ENCODE measurements at places on chromosomes 1 and 21.
A peak's percentile ranks its signal among the peaks of the same experiment; 100 is the strongest.

DNA sequence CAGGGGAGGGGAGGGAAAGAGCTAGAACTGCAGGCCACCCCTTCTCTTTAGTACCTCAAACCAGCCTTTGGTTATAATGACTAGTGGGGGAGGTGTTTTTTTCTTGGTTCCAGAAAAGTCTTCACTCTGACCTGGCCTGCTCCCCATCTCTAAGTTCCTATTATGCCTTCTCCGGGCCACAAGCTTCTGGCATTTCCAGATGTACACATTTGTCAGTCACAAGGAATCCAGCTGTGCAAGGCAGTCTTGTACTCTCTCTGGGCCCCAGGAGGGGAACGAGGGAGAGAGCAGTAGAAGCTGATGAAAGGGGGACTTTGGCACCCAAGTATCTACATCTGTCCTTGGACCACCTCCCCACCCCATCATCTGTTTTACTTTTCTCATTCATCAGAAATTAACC is 2.7 kb upstream of the FALEC start:
- no peak for DNase-seq

- DNase-seq = no peak
Measured at GRCh38 chr1:77592906-77593305, 89.6 kb downstream of the ZZZ3 start.

DNA sequence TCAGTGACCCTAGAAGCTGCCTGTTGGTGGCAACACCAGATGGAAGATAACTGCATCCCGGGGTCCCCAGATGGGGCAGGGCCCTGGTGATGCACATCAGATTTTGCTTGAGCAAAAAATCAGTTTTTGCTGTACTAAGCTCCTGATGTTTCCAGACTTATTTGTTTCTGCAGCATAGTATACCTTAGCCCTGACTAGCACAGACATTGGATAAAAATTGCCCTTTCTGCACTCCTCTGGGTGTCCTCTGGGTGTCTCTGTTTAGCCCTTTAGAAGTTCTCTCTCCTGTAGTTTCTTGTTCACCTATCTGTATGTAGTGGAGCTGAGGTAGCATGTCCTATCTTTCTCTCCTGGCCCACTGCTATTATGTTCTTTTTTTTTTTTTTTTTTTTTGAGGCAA is 30.3 kb upstream of the PLA2G2C start:
- DNase-seq = no peak

DNA sequence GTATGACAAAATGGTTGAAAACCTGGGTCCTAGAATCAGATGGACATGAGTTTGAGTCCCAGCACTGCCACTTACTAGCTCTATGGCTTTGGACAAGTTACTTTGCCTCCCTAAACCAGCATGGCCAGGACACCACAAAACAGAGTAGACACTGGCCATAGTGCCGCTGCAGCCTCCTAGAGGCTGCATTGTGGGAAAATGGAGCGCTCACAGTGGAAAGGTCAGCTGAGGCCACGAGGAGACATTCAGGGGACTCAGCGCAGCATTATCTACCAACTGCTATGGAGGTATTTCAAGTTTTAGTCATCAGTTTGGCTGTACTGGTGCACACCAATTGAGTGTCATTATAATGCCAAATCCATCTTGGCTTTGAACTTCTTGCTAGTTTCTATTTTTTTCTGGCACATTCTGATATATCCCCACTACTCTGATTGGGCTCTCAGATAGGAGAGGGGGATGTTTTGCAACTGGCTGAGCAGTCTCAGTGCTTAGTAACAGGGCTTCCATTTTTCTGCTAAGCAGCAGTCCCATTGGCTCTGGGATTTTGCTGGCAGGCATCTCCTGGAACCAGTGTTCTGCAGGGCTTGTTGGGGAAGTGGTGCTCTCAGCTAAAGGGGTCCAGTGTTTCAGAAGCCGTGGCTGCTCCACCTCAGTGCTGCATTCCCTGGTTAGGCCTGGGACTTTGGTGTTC is 16.2 kb downstream of the NT5C1A start:
- DNase-seq = no peak

- DNase-seq = no peak
Measured at GRCh38 chr1:228364068-228364705, 42.4 kb downstream of the TRIM11 start.

GRCh38 chr21:26453267-26453666 is 119.8 kb downstream of the CYYR1 start:
- no peak for DNase-seq

GRCh38 chr1:28927648-28928313 is 13.4 kb downstream of the EPB41 start:
- DNase-seq = no peak

GRCh38 chr1:108639899-108640560 is 20.9 kb downstream of the HENMT1 start:
- no peak for DNase-seq

DNA sequence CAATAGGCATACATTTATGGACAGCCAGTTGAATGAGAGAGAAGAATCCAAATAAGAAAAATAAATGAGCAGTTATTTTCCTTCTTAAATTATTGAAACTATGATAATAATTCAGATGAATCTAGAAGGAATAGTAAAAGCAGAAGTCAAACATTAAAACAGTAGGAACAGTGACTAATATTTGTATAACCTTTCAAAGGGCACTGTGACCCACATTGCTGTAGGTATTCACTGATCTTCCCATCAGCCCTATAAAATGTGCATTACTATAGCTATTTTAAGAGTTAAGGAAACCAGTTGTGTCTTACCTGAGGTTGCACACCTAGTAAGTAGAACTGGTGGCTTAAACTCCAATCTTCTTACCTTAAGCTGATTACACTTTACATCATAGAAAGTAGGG is 102.8 kb upstream of the ARTN start:
- DNase-seq = no peak

DNA sequence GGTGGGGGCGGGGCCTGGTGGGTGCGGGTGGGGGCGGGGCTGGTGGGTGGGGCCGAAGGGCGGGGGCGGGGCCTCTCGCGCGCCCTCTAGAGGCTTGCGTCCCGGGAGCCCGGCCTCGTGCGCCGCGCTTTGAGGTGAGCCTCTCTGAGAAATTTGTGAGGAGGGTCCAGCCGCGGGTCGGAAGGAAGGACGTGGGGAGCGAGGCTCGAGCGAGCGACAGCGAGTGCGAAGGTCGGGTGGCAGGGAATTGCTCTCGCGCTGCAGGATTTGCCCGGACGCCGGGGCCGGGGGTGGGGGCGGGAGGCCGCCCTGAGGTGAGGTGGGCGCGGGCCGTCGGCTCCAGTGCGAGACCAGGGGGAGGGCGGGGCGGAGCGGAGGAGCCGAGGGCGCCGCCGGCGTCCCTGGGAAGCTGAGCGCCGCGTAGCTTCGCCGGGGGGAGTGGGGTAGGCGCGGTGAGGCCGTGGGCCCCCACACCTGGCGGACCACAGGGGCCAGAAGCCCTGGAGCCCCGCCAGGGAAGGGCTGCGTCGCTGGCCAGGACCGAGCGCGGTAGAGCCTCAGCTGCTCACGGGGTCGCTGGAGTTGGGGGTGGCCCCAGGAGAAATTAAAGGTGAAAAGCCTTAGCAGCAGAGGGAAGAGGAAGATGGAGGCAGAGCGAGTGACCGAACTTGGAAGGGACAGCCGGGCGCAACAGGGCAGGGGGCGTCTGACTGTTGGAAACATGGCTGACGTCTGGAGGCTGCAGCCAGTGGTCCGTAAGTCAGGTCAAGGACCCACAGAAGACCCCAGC is 754 bp upstream of the LSS start:
- DNase-seq = peak; percentile 86

GRCh38 chr1:205440476-205441317 is 15.1 kb downstream of the BLACAT1 start:
- DNase-seq = no peak

DNA sequence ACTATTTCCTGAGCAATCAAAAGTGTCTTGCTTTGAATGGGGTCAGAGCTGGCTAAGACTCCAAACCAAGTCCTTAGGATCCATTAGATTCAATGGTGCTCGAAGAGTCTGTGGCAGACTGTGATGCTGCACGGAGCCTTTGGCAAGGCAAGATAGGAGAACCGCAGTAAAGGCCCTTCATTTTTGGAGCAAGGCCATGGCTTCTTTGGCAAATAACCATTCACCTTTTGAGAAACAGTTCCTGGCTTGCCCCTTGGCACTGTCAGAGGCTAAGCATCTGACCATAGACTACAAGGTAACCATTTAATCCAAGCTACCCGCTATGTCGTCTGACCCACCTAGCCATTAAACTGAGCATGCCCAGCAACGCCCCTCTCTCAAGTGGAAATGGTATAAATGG is 45.2 kb downstream of the EDN2 start:
- no peak for DNase-seq

- DNase-seq = no peak
Measured at GRCh38 chr1:184854496-184855140, 100.0 kb upstream of the EDEM3 start.

DNA sequence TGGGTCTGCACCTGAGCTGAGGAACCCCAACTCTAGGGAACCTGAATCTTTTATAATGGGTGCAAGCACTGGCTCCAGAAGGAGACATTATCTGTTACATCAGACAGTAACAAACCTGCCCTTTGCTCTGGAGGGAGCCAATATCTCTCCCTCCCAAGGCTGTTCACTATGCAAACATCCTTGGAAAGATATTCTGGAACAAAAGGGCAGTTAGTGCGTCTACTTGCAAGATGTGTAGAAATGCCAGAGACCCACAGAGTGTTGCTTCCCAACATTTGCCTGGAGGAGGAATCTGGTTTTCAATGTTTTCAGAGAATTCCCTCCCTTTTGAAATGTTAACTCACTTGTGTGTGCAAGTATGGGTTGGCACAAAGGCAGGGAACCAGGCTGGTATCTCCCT is 31.9 kb downstream of the UMODL1 start:
- no peak for DNase-seq

DNA sequence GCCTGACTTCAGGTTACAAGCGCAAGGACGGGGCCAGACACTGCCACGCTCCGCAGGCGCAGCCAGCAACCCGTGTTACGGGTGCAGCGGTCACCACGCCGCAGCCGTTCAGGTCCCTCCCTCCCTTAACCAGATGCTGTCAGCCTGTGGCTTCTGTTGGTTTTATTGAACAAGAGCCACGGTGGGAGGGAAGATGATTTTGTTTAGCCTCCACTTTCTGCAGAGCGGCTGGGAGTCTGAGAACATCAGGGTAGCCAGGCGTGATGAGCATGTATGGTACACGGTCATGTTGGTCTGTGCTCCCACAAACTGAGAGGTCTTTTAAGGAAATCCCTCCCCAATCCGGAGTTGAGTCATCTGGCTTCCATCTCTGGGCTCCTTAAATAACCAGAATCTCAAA is 18.5 kb upstream of the ADARB1 start:
- no peak for DNase-seq

GRCh38 chr1:160818207-160818937 is 22.4 kb downstream of the LY9 start:
- no peak for DNase-seq

GRCh38 chr1:96557336-96557735 is 164.2 kb upstream of the PTBP2 start:
- no peak for DNase-seq

DNA sequence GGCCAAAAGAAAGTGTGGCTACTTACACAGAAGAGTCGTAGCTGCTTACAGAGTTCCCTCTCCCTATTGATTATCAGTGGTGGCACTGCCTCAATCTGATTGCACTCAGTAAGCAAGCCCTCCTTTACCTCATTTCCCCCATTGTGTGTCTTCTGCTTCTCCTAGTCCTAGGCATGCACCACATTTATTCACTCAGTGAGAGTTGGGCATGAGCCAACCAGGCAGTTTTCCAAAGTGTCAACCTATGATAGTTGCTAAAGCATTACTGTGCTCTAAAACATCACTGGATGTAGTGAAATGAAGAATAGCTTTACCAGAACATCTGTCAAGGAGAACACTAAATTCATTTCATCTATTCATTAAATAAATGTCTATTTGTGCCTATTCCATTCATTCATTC is 19.3 kb downstream of the GJA5 start:
- DNase-seq = no peak

DNA sequence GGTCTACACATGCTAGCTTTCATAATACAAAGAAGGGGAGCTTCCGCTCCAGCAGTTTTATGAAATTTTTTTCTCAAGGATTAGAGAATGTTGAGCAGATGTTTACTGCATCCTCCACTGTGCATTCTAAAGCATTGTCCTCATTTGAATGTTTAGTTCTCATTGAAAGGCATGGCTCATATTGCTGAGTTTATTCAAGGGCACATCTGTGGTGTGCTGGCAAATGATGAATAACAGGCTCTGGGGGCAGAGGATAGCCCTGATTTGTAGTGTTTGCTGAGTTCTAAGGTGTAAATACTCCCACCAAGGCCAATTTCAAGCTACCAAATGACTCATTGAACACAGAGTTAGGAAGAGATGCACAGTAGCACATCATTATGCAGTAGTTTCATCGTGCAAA is 303.2 kb upstream of the FAM78B start:
- no peak for DNase-seq

- no peak for DNase-seq
Measured at GRCh38 chr21:37644636-37645035, 271.6 kb downstream of the KCNJ6 start.

DNA sequence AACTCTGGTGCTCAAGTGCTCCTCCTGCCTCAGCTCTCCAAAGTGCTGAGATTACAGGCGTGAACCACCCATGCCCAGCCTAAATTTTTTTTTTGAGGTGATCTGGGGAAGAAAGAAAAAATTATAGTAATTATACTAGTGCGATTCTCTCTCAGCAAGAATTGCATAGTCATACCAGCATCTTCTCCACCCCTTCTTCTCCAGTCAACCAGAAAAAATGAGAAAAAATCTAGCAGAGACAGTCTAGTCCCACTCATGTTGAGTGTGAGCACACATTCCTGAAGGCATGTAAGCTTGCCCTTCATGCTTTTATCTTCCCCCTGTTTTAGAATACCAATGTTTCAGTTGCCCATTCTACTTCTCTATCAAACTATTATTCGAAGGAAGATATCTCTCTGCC is 207.6 kb downstream of the S1PR1 start:
- DNase-seq = no peak

DNA sequence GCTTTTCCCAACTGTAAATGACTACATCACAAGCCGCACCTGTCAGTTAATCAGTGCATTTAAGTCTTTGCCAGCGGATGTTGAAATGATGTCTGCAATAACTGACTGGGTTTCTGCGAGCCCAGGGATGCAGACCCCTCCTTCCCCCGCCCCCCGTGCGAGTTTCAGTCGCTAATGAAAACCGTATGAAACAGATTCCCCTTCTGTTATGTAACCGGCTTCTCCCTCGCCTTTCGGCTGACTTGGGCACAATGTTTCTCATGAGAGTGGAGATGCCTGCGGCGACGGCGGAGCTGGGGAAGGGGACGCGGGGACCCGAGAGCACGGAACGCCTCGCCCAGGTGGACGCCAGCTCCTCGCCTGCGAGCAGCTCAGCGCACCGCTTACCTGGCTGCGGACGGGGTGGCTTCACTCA is 753 bp downstream of the KCNJ6 start:
- DNase-seq = no peak

All from substantia nigra (tissue), 51 donors.